ENCODE measurements at places on chromosomes 5 and 9. TPM values are rescaled to one million over a fixed set of nuclear protein-coding genes. Genes with fewer than 3 reads are reported as not detected.

The PCDHGB2 gene
- not detected for total RNA-seq

The PCDHA6 gene
- total RNA-seq: not detected

The CA9 gene
- not detected for total RNA-seq

The C1QTNF2 gene
- total RNA-seq: 5.7 TPM

- peak; percentile 32 for DNase-seq
These were observed 128.3 kb downstream of the BOD1 start for GRCh38 chr5:173488144-173488543.

The RPP25L gene
- total RNA-seq: 15.6 TPM

DNA sequence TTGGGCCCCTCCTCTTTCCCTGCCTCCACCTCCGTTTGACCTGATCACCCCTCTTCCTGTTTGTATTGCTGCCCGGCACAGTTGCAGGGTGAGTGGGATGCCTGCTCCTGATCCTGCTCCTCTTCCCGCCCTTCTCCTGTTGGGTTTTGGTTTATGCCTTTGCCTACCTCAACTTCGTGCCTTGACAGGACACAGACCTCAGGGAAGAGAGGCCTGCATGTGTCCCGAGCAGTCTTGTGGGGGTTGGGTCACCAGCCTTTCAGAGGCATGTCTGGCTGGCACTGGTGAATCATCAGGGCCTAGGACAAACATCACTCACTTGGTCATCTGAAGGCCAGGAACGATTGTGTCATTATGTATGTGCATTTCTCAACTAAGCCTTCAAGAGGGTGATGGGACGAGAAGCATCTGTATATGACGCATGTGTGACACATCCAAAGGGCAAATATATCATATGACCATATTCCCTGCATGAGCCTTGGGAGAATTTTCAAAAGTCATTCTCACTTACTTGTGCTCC is 56.9 kb downstream of the NPR3 start:
- peak; percentile 70 for DNase-seq

DNA sequence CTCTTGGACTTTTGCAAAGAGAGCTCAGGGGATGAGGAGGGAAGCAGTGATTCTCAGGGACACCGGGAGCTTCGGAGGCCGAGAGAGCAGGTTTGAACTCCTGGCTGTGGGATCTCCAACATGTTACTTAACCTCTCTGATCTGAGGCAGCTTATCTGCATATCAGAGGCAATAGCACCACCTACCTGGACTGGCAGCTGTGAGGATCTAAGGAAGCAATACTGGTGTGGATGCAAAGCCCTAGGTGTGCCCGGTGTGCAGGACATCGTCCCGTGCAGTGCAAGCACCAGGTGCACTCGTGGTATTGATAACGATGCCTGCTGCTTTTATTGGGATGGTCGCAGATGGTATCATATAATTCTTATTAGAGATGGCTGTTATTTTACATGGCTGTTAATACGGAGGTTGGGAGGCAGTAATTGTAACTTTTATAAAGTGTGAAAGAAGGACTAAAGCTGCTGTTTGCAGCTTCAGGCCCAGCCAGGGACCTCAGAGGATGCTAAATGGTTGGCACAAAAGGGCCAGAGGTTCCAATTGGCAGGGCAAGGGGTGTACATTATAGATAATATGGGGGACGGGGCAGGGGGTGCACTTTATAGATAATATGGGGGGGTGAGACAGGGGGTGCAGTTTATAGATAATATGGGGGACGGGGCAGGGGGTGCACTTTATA is 14.9 kb downstream of the COL5A1 start:
- DNase-seq: no peak

The ANKS6 gene
- total RNA-seq: 9.6 TPM

- DNase-seq: no peak
These were observed 1.9 kb downstream of the ALDH1A1 start for GRCh38 chr9:72950875-72951442.

DNA sequence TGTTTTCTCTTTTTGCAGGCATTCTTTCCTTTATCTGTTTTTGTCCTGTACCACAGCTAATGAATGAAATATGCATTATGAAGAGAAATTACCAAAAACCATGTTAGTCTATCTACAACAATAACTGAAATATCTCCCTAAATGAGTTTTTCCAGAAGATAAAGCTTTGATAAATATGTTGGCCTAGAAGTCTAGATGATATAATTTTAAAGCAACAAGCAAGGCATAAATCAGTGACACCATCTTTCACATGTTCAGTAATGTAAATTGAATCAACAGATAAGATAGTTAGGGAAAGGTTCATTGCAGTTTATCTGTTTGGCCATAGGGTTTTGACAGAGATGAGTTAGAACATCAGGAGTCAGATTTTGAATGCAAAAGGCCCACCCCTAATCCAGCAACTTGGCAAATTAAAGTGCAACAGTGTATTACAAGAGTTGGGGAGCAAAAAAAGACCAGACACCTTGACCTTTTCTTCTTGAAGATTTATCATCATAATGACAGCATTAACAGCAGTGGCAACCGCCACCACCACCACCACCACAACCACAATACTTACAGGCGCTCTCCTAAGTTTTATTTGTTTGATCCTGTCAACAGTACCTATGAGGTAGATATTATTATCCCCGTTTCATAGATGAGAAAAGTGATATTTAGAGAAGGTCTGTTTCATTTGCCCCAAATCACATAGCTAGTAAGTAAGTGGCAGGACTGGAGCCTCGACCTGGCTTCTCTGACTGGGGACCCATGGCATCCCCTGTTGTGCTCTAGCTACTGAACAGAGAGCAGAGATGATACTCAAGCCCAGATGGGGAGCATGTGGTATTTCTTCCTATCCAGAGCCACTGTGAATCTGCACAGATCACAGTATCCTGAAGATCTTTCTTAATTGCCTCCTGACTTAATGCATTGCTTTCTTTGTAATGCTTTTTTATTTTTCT is 122.8 kb upstream of the DHFR start:
- DNase-seq: no peak

GRCh38 chr5:150114773-150115408 is 28.5 kb upstream of the CSF1R start:
- DNase-seq: no peak

DNA sequence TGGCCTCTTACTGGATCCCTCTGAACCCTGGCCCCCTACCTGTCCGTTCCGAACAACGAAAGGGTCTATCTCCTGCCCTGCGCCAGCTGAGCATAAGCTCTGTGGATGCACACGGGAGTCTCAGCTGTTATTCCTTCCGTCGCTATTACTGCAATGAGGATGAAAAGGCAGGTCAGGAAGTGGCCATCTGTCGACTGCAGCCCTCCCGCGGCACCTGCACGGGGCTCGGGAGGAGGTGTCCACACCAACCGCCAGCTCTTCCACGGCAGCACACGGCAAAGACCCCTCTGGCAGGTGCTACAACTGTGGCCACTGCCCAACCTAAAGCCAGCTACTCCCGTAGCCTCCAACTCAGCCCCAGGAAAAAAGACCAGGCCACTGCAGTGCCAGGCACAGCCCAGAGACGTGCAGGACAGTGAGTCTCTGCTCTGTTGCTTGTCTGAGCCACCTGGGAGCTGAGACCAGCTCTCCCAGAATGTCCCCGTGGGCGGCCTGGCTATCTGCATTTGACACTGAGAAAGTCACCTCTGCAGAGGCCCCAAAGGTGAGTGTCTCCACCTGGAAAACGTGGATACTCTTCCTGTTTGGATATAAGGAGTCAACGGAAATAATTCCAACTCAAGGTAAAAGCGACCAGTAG is 19.1 kb downstream of the CAMSAP1 start:
- no peak for DNase-seq

DNA sequence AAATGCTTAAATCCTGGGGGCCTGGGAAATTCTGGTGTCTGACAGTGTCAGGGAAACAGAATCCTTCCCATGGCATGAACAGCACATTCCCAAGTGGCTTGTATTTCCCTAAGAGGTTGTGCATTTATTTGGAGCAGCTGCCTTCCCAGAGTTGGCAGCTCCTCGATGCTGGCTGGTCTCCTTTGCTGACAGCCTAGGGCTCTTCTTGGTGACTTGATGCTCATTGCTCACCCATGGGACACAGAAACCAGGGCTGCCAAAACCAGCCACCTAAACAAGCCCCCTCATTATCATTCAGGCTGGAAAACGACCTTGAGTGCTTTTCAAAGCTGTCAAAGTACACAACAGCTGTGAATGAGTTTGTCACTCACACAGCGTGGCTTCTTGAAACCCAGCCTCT is 24.2 kb downstream of the ENHO start:
- no peak for DNase-seq

DNA sequence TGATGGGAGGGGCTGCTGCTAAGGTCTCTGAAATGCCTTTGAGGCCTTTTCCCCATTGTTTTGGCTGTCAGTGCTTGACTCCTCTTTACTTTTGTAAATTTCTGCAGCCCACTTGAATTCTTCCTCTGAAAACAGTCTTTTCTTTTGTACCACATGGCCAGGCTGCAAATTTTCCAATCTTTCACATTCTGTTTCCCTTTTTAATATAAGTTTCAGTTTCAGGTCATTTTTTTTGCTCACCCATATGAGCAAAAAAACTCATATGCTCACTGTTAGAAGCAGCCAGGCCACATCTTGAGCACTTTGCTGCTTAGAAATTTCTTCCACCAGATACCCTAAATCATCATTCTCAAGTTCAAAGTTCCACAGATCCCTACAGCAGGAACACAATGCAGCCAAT is 234.6 kb upstream of the ADRA1B start:
- no peak for DNase-seq

GRCh38 chr5:77095189-77095588 is 8.1 kb upstream of the ZBED3 start:
- DNase-seq: no peak

DNA sequence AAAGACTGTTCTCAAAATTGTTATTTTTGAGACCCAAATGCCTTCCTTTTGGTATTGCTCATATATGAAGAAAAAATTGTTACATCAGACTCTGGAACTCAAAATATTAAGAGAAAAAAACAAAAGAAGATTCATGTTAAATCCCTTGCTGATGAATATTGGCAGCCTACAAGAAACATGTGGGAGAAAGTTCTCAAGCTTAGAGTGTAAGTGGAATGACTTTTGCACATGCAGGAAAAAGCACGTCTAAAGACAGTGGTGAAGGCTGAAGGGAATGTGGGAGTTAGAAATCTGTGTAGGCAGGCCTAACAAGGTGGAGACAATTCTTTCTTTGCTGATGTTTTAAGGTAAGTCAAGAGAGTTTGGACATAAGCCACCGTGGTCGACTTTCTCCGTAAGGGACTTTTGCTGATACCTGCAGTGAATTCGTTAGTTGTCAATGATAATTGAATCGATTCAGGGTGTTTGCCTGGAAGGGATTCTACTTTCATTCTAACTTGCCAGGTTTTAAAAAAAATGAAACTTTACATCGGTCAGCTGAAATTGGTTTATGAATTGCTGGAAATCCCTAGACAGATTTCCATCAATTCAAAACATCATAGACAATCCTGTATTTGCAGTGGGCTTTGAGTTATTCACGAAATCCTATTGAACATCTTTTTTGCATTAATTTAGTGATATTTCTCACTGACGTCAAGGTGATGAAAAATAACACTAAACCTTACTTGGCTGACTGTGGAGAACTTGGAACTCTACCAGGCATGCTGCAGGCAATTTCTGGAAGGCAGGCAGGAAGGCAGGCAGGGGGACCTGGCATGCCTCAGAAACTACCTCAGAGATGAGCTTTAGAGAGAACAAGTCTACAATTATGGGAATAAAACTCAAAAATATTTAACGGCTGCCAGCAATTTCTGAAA is 359.1 kb upstream of the ADAMTSL1 start:
- DNase-seq: no peak

- no peak for DNase-seq
These were observed 70.7 kb downstream of the THBS4 start for GRCh38 chr5:80105698-80106439.

The CCDC192 gene
- total RNA-seq: not detected

DNA sequence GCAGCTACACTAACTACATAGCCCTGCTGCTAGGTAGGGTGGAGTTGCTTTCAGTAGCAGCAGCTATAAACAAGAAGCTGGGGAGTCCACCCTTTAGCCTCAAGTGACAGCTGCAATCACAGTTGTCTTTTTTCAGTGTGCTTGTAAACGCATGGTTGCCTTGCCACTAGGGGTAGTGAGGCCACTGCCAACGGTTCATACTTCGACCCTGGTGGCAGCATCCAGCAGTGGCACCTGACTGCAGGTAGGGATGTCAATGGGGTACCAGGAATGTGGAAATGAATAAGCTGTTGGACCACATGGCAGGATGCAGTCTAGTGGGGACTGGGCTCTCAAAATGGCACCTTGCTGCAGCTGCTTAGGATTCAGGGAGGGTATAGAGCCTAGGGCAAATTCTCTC is 367.2 kb downstream of the RASEF start:
- no peak for DNase-seq

The FOXD4L3 gene
- not detected for total RNA-seq

- DNase-seq: no peak
These were observed 212.2 kb downstream of the PDZD2 start for GRCh38 chr5:31850981-31851689.

Measured in SJSA1 (cell line).